Stimulated activated CD4-positive, alpha-beta T cell treated with anti-CD3 and anti-CD28 coated beads, Interleukin-4, amount 100 ng/mL, for 48 hours (primary cell): ENCODE measurements at places on chromosomes 16 and 17.
A peak's percentile ranks its signal among the peaks of the same experiment; 100 is the strongest.

DNA sequence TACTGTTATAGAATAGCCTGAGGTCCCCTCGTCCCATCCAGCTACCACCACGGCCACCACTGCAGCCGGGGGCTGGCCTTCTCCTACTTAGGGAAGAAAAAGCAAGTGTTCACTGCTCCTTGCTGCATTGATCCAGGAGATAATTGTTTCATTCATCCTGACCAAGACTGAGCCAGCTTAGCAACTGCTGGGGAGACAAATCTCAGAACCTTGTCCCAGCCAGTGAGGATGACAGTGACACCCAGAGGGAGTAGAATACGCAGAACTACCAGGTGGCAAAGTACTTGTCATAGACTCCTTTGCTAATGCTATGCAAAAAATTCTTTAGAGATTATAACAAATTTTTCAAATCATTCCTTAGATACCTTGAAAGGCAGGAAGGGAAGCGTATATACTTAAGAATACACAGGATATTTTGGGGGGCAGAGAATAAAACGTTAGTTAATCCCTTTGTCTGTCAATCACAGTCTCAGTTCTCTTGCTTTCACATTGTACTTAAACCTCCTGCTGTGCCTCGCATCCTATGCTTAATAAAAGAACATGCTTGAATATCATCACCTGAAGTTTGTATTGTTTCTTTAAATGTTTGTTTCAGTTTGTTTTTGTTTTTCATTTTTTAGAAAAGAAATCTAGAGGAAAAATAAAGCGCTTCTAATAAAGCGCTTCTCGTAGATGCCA, 388.3 kb downstream of the MAF start:
- DNase-seq: no peak

DNA sequence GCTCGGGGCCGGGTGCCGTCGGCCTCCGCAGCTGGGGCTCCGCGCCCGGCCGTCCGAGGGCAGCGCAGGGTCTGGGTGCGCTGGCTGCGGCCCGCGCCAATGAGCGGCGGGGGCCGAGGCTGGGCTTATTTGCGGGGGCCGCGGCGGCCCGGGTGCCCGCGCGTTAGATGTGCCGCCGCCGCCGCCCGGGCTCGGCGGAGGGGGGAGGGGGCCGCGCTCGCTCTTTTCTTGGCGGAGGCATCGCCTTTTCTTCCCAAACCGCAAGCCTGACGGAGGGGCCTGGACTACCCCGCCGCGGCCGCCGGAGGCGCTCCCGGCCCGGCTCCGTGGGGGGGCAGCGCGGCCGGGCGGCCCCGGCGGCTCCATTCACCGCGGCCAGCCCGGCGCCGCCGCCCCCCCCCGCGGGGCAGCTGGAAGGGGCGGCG, at the start of gene NOTUM:
TSS of gene NOTUM (minus strand) at position 101 of the 425 bp plus-strand sequence. CDS start 278 bp downstream, outside the sequence.
- DNase-seq: no peak

DNA sequence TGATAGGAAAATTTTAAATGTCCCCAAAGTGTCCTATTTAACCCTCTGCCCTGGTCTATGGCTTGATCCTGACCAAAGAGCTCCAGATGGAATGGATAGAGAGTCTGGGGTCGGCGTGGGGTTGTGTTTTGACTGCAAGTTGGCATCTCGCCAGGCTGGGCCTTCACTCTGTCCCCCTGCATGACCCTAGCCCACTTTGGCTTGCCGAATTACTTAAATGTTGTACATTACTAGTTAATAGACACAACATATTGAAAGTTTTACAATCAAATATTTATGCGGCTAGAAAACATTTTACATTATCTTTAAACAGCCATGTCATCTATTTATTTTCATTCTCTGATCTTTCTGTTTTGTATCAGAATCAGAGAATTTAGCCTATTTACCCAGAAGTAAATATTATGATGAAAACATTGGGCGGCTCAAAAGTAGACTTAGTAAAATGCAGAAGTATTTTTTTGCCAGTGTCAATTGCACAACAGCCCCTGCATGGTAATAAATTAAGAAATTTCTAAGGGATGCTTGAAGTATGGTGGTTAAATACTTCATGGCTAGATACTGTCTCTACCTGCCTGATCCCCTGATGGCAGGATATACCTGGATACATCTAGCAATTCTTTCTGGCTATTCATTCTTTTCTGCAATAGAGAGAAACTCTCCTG, 18.8 kb upstream of the MYOCD start:
- DNase-seq: no peak

DNA sequence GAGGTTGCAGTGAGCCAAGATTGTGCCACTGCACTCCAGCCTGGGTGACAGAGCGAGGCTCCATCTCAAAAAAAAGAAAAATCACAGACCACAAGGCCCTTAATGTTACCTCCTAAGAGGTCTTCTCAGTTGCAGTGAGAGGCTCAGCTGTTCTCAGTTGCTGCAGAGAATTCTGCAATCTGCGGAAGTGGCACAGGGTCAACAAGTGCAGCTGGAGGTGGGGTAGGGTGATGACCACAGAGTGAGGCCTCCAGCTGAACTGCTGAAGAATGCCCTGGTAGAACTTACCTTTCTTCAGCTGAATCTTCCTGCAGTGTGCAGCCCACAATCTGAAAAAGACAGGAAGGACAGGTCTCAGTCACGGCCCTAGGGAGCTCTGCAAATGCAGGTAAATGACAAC, 26.3 kb downstream of the CNTNAP1 start:
- no peak for DNase-seq

DNA sequence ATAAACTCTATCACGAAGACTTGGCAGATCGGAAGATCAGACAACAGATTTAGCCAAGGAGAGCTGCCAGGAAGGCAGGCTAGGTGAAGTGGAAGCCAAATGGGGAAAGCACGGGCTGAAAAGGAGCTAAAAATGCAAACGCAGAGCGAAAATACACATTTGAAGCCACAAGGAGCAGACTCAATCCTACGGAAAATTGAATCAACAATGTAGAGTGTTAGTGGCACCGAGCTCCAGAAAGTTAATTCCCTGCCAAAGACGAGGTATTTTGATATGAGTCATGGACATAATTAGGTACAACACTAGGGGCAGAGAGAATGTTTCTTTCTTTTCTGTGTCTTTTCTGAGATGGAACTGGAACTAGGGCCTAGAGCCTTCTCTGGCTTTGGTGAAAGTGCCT, 20.7 kb downstream of the GSG1L start:
- no peak for DNase-seq

DNA sequence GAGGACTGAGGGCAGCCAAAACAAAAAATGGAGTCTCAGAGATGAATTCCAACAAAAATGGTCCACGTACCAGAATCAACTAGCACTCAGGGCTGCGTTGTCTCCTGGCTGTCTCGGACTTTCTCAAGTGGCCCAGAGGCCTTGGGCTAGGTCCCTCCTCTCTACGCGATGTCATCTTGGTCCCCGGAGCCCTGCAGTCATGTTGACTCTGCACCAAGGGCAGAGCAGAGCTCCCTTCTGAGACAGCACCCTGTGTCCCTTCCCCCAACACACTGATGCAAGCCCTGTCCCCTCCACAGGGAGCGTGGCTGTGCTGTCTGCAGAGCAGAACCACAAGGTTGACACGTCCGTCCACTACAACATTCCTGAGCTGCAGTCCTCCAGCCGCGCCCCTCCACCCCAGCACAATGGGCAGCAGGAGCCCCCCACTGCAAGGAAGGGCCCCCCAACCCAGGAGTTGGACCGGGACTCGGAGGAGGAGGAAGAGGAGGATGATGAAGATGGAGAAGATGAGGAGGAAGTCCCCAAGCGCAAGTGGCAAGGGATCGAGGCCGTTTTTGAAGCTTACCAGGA, 20.8 kb downstream of the GINS2 start:
- DNase-seq: no peak

GRCh38 chr16:81565321-81566028, 120.9 kb downstream of the CMIP start:
- no peak for DNase-seq

DNA sequence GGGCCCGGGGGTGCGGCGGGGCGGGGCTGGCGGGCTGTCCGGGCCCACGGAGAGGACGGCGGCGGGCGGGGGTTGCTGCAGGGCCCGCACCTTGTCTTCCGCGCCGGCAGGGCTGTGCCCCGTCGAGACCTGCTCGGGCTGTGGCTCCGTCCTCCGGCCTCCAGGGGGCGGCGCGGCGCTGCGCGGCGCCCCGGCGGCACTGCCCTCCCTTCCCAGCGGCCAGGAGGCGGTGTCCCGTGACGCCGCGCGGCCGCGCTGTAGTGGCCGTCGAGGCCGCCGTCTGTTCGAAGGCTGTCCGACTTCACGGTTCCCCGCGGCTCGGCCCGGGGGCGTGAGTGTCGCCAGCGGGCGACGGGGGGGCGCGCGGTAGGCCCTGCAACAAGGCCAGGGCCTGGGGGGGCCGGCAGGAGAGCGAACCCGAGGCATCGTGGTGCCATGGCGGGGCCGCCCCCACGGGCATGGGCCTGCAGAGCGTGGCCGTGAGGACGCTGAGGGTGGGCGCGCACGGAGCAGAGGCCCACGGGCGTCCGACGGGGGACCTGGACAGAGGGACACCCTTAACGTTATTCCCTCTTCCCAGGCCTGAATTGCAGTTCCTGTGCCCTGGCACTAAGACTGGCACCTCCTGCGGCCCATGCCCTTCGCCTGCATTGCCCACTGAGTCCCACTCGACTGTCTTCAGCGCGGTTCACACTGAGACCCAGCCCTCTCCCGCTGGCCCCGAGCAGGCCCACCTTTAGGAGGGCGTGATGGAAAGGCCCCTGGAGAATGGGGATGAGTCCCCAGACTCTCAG, at the start of gene PLEKHG4:
TSS of gene PLEKHG4 (plus strand) at position 237 of the 794 bp plus-strand sequence. CDS start at position 750, 513 bp downstream.
- DNase-seq: peak; percentile 71

DNA sequence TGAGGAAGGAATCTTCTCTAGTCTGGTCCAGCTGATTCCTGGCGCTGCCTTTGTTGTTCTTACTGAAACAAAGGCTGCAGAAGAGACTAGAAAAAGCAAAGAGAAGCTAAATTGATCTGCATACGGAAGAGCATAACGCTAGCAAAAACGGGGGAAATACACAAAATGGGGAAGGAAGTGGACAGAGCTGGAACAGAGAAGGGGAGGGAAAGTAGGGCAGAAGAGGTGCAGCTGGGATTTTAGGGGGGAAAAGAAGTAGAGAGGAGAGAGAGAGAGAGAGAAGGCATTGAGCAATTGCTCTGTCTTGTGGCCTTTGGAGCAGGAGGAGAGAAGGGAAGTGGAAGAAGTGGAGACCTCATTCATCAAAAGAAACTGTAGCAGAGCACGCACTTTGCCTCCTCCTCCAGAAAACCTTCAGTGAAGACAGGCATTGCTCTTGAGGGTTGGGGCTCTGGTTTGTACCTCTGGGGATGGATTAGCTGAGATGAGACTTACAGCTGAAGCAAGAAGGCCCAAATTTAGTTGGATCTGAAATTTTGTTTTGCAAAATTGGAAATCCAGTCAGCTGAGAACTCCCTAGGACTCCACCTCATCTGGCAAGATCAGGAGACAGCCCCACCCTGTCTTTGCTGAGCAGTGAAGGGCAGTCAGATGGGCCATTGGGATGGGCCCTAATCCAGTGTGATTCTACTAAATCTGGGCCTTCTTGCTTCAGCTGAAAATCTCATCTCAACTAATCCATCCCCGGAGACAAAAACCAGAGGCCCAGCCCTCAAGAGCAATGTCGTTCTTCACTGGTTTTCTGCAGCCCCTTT, 55.8 kb downstream of the CDRT4 start:
- DNase-seq: no peak

GRCh38 chr17:75342996-75343395, 53.8 kb upstream of the SLC25A19 start:
- DNase-seq: no peak

GRCh38 chr16:69724414-69724873, 1.9 kb downstream of the NQO1 start:
- DNase-seq: no peak

DNA sequence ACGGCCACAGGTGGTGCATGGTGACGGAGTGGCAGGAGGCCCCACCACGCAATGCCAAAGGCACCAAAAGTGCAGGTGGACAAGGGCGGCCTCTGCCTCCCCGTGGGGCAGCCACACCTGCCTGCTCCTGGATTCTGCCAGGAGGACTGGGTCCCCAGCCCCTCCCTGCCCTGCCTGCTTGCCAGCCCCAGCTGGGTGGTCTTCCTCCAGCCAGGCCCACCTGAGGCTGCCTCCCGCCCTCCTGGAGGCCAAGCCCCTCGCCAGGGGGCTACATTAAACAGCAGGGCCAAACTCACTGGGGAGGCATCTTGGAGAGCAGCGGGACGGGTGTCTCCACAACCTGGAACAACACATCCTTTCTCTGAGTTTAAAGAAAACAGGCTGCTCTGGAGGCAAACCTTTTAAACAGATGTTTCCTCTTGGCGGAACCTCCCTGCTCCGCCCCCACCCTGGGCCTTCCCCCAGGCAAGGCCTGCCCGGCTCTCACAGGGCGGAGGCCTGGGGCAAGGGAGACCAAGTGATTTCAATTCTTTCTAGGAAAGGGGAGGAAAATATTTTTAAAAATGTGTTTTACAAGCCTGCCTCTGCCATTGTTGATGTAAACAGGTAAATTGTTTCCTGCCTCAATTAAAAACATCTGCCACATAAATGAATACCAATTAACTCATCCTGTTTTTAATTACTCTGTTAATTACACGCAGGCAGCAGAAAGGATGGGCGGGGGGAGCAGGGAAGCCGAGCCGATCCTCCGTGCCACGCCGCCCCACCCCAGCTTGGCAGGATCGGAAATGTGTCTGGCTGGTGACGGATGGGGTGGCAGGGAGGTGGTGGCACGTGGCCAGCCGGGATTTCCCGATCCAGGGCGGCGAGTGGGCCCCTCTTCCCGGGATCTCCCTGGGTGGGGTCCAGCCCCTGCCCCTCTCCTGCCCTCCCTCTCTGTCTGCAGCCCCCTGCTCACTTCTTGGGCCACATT, 54.4 kb upstream of the PABPN1L start:
- no peak for DNase-seq

DNA sequence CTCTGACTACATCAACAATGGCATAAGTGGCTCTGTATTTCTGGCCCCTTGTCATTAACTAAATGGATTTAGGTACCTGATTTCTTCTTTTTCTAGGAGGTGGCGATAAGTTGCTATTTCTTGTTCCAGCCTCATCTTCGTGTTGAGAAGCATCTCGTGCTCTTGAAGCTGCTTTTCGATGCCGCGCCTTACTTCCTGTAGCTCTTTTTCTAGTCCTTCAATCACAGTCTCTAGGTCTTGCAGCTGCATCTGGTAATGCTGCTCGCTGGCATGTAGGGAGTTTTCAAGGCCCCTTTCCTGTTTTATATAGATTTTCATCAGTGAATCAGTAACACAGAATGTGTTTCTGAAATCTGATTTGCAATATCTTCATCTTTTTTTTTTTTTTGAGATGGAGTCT, 5.1 kb downstream of the KRT222 start:
- no peak for DNase-seq

- no peak for DNase-seq
Measured at GRCh38 chr16:8096211-8096610, 494.1 kb downstream of the TMEM114 start.

DNA sequence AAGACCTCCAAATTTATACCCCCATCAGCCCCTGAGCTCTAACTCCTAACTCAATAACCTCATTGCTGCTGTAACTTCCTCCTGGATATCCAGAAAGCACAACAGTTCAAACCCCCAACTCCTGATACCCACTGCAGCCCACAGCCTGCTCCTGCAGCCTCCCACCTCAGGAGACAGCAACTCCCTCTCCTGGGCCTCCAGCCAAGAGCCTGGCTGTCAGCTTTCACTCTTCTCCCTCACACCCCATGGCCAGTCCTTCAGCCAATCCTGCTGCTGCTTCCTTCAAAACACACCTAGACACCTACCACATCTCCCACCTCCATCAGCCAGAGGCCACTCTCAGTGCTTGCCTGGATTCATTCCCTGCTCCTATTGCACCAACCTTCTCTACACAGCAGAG, 5.4 kb downstream of the GINS2 start:
- DNase-seq: no peak
